Activated CD4-positive, alpha-beta T cell treated with anti-CD3 and anti-CD28 coated beads for 1 hour (primary cell): ENCODE measurements at places on chromosomes 7 and 10.

GRCh38 chr7:29749701-29750321, 56.5 kb upstream of the WIPF3 start:
- DNase-seq = no peak

DNA sequence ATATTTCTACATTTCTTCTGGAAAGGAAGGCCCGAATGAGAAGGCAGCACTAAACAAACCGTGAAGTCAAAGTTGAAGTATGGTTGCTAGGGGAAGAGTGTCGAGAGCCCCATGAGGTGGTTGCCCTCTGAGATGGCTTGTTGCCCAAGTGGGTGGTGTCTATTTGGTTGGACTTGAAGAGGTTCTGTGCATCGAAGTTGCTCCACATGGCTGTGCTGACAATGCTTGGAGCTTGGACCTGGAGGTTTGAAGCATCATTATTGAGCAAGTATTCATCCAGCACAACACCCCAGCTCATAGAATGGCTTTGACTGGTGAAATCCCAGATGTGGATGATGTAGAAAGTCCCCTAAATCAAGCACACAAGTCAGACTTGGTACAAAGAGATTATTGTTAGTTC, 165.2 kb upstream of the CDCA7L start:
- DNase-seq = no peak

DNA sequence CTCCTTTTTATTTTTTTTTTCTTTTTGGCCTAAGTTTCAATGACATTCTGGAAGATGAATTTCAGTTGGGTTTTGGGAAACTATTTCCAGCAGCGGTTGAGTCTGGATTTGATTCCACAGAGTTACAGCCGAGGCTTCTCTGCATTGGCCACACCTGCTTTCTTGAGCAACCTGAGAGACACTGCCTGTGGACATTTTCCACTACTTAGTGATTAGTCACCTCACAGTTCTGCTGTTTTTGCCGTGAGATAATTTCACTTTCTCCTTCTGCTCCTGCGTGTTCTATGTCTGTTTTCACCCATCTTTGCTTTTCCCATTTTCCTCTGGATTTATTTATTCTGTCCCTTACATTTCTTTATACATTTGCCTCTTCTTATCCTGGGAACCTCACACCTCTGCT, 243.0 kb downstream of the BICC1 start:
- DNase-seq = no peak

DNA sequence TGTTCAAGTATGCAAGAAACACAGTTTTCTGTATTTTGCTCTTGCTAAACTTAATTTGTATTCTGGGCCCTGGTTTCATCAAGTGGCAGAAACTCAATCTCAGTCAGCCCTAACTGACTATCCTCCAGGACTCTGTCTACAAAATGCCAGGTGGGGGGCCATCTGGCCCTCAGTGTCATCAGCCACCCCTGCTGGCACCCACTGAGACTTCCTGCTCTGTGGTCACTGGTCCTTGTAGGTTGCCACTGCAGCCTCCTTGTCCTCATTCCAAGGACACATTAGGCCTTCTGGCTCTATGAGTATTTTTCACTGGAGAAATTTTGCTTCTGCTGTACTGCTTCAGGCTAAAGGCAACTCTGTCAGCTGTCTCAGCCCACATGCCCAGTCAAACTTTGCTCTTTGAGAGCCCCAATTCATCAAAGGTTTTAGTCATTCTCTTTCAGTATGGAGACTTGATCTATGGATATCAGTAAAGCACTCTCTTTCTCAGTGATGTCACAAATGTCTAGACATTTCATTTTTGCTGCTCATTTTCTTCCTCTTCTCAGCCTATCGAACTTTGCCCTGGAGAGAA, 163.6 kb downstream of the KCND2 start:
- no peak for DNase-seq

- no peak for DNase-seq
Measured at GRCh38 chr7:7498856-7499255, 36.8 kb downstream of the COL28A1 start.

DNA sequence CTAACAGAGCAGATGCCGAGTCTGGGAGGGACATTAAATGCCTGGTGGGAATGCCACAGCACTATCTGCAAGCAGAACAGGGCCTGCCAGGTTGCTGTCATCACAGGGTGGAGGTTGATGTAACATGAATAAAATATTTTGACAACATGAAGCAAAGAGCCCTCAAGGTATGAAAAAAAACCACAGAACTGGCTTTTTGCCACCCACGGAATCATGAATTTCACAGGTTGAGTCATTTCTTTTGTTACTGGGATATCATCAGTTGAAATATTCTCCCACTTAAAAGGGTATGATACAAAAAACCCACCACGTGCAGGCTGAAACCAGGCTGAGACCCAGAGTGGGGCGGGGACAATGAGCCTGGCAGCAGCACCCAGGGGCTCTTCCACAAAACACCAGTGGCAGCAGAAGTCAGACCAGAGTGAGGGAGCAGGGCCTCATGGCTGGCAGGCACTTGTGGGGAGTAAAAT, 220.1 kb downstream of the TNS3 start:
- DNase-seq = no peak

- no peak for DNase-seq
Measured at GRCh38 chr7:76223286-76223972, 21.7 kb downstream of the SRRM3 start.

GRCh38 chr7:50653126-50653864, 88.1 kb upstream of the DDC start:
- DNase-seq = no peak

DNA sequence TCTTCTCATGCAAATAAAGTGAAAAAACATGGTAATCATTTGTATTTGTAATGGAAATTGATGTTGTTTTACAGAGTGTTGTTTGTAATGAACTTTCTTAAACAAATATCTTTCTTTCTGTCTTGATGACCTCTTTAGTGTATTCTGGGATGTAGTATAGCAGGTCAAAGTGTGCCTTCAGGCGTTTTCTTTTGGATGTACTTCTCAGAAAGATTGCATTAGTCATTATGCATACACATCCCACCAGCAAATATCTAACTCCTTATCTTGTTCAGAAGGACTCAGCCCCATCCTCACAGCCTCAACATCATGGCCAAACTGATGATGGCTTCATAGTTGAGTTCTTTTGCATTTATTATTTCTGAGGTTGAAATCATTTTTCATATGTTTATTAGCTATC, 124.7 kb downstream of the LRRC18 start:
- no peak for DNase-seq

GRCh38 chr10:75910032-75910431, 478.6 kb downstream of the LRMDA start:
- no peak for DNase-seq

DNA sequence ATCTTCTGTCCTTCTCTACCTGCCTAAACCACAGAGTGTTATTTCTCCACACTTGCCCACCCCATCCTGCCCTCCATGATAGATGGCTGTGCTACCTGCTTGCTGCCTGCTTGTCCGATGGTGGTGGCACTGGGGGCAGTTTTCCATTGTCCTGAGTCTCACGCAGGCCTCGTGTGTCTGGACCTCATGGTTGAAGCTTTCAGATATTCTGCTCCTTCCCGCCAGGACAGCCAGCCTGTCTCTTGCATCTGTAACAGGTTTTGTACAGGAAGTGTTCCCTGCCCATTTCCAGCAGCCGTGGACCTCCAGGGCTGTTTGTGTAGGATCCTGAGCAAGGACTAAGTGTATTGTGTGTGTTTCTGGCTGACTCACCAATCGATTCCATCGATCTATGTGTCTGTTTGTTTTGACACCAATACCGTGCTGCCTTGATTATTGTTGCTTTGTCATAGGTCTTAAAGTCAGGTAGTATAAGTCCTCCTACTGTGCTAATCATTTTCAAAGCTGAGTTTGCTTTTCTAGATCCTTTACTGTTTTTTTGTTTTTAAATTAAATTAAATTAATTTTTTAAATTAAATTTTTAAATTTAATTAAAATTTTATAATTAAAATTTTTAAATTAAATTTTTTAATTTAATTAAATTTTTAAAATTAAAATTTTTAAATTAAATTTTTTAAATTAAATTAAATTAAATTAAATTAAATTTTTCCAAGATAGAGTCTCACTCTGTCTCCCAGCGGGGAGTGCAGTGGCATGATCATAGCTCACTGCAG, 8.5 kb downstream of the IL15RA start:
- no peak for DNase-seq

- DNase-seq = no peak
Measured at GRCh38 chr10:104317726-104318299, 20.5 kb downstream of the ITPRIP start.

- DNase-seq = no peak
Measured at GRCh38 chr7:148905093-148905666, 21.1 kb upstream of the EZH2 start.

- DNase-seq = no peak
Measured at GRCh38 chr10:117590101-117590875, 47.7 kb downstream of the EMX2 start.

- no peak for DNase-seq
Measured at GRCh38 chr7:129401967-129402860, 32.0 kb upstream of the STRIP2 start.

- DNase-seq = no peak
Measured at GRCh38 chr10:96271016-96271815, at the start of gene BLNK. TSS of gene BLNK (minus strand) at chr10:96271569. CDS start at chr10:96271398, 171 bp downstream.

GRCh38 chr7:14288701-14289100, 299.2 kb upstream of the ETV1 start:
- no peak for DNase-seq

DNA sequence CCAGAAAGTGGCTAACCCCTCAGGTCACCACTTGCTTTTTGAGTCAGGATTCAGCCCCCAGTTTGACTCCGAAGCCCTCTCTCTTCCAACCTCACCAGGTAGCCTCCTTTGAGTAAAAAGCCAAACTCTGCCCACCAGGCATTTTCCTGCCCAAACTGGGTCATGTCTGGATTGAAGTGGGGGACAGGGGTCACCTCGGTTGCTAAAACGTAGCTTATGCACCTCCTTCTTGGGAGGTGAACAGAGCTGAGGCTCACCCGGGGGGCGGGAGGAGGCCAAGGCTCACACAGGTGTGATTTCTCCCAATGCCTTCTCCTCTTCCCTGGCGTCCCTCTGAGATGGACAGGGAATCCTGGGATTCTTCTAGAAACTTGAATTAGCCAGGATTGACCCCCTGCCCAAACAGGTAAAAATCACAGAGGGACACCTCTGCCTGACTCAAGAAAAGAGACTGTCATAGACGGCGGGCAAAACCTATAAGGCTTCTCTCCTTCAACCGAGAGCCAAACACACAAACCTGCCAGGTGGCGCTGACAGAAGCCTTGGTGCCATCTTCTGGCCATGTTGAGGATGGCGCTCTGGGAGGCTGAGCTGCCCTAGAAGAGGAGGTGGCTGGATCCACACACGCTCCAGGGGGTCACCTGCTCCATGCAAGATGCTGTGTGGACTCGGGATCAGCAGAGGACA, 51.6 kb downstream of the PRLHR start:
- DNase-seq = no peak

DNA sequence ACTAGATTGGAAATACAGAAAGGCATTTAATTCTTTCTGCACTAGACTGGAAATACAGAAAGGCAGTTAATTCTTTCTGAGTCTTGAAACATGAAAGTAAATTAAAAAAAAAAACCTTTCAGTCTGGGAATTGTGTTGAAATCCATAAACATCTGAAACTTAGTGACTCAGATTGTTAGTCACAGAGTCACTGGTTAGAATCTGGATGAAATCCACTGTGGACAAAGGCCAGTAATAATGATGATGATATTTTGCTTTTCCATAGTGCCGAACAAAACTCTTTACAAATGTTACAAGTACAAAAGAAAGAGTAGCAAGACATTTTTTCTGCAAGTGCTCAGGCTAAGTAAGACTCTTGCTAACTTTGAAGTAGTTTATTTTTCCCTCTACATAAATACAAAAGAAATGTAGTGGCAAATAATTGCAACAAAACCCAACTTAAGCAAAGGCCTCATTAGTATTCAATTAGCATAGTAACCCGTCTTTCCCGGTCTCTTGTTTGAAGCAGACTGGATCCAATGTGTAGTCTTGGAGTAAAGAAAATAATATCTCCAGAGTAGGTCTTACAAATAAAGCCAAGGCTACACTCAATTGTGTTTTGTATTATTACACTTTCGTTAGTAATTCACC, 5.8 kb upstream of the PRTFDC1 start:
- no peak for DNase-seq

DNA sequence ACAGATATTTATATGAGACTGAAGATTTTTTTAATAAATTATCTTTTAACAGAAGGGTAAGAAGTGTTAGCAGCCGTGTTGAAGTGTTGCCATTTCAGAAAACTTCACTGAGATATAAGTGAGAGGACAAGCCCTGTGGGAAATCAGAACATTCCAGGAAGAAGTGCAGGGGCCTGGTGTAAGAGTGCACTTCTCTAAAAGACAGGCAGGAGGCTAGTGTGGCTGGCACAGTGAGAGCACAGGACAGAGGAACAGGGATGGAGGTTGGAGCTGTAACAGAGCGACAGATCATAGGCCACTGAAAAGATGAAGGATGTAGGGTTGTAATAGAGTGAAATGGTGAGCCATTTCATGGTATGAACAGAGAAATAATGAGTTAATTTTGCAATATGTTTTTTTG, 608.9 kb downstream of the SORCS1 start:
- DNase-seq = no peak

DNA sequence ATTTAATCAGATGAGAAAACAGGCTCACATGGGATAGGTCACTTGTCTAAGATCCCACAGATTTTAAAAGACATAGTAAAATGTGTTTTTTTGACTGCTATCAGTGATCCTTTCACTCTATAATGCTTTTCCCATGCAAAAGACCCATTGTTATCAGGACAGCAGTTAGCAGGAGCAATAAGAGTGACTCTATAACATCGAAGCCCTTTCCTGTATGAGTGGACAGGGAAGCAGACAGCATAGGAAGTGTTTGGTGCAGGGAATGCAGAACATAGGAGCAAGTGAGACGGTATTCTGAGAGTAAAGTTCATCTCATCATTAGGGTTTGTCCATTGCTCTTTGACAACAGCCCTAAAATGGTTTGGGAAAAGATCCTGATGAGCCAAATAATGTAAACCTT, 68.5 kb downstream of the SLC25A13 start:
- no peak for DNase-seq

DNA sequence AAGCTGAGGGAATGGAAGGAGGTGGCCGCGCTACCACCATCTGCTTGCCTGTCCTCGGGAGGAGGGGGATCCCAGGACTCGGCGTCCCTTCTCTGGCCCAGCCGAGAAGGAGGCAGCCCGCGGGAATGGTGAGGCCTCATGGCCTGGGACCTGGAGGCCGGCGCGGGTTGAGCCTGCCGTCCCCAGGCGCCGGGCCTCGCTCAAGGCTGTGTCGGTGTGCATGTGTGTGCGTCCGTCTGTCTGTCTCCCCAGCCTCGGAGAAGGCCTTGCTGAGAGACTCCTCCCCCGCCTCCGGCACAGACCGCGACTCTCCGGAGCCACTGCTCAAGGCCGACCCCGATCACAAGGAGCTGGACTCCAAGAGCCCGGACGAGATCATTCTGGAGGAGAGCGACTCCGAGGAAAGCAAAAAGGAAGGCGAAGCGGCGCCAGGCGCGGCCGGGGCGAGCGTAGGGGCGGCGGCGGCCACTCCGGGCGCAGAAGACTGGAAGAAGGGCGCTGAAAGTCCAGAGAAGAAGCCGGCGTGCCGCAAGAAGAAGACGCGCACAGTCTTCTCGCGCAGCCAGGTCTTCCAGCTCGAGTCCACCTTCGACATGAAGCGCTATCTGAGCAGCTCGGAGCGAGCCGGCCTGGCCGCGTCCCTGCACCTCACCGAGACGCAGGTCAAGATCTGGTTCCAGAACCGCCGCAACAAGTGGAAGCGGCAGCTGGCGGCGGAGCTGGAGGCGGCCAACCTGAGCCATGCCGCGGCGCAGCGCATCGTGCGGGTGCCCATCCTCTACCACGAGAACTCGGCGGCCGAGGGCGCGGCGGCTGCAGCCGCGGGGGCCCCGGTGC, 1.3 kb downstream of the HMX3 start:
- DNase-seq = no peak
